ENCODE measurements at places on chromosomes 16 and 17. TPM values are rescaled to one million over a fixed set of nuclear protein-coding genes. Genes with fewer than 3 reads are reported as not detected.

The ZNF768 gene
- total RNA-seq = 5.8 TPM

The ZP2 gene
- total RNA-seq = not detected

The PLA2G10 gene
- not detected for total RNA-seq

The CSNK1D gene
- total RNA-seq = 182 TPM

The ATXN1L gene
- total RNA-seq = 29.6 TPM

The LGALS9B gene
- not detected for total RNA-seq

The DPEP3 gene
- 0.91 TPM for total RNA-seq

The CORO6 gene
- total RNA-seq = 2.2 TPM

The GOSR1 gene
- total RNA-seq = 64.5 TPM

The STUB1 gene
- 97.2 TPM for total RNA-seq

The CLDN7 gene
- total RNA-seq = 0.39 TPM

The SLC47A1 gene
- total RNA-seq = not detected

The SHISA9 gene
- not detected for total RNA-seq

The IL34 gene
- not detected for total RNA-seq

DNA sequence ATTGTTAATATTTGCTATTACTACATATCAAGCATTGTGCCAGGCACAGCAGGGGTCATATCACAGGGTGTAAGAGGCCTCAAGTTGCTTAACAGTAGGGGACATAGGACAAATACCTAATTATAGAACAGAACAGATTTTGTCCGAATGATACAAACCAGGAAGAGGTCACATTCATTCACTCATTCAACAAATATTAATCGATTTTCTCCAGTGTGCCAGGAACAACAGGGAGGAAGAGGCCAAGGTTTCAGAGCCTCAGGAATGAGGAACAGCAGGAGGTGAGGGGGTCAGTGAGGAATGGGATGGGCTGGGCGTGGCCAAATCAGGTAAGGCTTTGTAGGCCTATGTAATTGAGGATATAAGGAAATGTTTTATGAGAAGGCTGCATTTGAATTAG, 11.2 kb upstream of the CHST4 start:
- no peaks in the 10 kb centered on the region for H3K4me1 ChIP-seq
- H3K36me3 ChIP-seq = no peaks in the 10 kb centered on the region
- H3K27me3 ChIP-seq = no peaks in the 10 kb centered on the region

GRCh38 chr17:35341411-35341992, 31.9 kb downstream of the SLFN11 start:
- H3K4me3 ChIP-seq = no peak overlapping the region
- H3K4me1 ChIP-seq = peaks cover 36% of the 10 kb centered on the region
- no peaks in the 10 kb centered on the region for H3K36me3 ChIP-seq

DNA sequence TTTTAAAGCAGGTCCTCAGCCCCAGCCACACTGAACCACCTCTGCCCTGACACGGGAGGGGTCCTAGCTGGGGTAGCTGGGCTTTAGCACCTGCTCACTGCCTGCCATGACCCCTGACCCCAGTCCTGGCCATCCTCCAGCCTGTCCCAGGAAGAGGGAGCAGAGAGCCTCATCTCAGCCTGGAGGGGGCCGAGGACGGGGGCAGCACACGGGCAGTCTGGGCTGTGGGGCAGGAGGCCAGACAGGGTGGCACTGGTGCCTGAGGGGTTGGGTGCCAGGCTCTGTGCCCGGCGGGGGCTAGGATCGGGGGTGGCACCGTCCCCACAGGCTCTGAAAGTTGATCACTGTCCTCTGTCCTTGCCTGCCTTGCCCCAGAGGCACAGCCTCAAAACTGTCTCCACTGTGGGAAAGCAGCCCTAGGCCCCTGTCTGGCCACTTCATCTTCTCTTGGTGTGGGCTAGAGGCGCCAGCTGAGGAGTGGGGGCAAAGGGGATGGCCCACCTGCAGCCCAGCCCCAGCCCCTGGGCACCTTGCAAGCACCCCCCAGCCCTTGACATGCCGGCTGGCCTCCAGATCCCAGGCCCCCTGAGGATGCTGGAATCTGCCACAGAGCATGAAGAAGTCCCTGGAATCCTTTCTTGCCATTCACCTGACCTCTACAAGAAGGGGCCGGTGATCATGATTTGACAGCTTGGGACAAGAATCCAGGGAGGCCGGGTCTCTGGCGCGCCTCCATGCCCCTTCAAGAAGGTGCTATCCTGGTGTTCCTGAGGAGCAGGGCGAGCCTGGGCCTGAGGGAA, 15.7 kb downstream of the ENDOV start:
- H3K27ac ChIP-seq = no peak overlapping the region
- peaks cover 8% of the 10 kb centered on the region for H3K4me1 ChIP-seq
- H3K27me3 ChIP-seq = no peaks in the 10 kb centered on the region
- DNase-seq = no peak
- no peak overlapping the region for H3K4me3 ChIP-seq

DNA sequence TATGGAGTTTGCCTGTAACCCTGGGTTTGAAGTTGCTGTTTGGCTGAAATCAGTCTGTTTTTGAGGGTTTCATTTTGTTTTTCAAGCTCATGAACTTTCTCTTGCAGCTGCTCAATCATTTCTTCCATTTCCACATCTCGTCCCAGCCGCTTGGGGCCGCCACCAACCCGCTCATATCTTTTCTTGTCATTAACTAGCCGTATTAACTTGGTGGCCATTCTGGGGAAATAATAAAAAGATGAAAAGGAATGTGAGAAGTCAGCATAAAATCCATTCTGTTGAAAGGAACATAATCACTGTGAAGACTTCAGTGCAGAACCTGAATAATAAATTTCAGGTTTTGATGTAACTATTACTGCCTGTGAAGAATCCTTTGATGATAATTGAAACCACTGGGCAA, 11.5 kb downstream of the RPGRIP1L start:
- H3K27ac ChIP-seq = no peak overlapping the region
- no peak overlapping the region for H3K4me3 ChIP-seq
- no peaks in the 10 kb centered on the region for H3K27me3 ChIP-seq
- H3K36me3 ChIP-seq = no peaks in the 10 kb centered on the region
- no peak for DNase-seq
- no peaks in the 10 kb centered on the region for H3K4me1 ChIP-seq

DNA sequence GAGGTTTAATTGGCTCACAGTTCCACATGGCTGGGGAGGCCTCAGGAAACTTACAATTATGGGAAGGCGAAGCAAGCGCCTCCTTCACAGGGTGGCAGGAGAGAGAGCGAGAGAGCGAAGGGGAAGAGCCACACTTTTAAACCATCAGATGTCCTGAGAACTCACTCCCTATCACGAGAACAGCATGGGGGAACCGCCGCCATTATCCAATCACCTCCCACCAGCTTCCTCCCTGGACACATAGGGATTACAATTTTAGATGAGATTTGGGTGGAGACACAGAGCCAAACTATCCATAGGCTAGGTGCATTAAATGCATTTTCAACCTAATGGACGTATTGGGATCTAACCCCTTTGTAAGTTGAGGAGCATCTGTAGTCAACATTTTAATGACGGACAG, 4.9 kb upstream of the ANKRD40 start:
- H3K27ac ChIP-seq = no peak overlapping the region
- no peak overlapping the region for H3K4me3 ChIP-seq
- no peaks in the 10 kb centered on the region for H3K27me3 ChIP-seq
- H3K4me1 ChIP-seq = peaks cover 18% of the 10 kb centered on the region
- DNase-seq = no peak

DNA sequence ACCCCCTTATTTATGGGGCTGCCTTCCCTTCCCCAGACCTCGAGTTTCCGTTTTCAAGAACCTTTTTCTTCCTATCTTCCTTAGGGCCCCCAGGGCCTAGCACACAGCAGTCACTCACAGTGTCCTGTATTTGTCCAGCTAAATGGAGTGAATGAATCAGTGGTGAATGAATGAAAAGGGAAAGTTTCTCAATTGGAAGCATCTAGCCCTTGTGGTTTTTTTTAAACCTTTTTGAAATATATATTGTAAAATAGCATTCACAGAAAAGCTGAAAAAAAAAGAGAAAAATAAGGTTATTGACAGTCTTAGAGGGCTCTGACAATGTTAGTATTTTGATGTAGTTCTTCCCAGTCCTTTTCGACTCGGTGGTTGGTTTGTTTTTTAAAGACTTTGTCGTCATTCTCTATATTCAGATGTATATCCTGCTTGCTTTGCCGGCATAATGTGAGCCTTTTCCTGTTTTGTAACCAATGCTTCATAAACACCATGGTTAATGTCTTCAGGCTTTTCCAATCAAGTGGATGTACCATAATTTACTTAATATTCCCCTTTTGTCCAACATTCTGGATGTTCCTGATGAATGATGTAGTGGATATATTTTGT, 45.3 kb downstream of the RAI1 start:
- no peaks in the 10 kb centered on the region for H3K36me3 ChIP-seq
- no peak for DNase-seq
- no peak overlapping the region for H3K27ac ChIP-seq
- no peaks in the 10 kb centered on the region for H3K27me3 ChIP-seq
- H3K4me3 ChIP-seq = no peak overlapping the region

DNA sequence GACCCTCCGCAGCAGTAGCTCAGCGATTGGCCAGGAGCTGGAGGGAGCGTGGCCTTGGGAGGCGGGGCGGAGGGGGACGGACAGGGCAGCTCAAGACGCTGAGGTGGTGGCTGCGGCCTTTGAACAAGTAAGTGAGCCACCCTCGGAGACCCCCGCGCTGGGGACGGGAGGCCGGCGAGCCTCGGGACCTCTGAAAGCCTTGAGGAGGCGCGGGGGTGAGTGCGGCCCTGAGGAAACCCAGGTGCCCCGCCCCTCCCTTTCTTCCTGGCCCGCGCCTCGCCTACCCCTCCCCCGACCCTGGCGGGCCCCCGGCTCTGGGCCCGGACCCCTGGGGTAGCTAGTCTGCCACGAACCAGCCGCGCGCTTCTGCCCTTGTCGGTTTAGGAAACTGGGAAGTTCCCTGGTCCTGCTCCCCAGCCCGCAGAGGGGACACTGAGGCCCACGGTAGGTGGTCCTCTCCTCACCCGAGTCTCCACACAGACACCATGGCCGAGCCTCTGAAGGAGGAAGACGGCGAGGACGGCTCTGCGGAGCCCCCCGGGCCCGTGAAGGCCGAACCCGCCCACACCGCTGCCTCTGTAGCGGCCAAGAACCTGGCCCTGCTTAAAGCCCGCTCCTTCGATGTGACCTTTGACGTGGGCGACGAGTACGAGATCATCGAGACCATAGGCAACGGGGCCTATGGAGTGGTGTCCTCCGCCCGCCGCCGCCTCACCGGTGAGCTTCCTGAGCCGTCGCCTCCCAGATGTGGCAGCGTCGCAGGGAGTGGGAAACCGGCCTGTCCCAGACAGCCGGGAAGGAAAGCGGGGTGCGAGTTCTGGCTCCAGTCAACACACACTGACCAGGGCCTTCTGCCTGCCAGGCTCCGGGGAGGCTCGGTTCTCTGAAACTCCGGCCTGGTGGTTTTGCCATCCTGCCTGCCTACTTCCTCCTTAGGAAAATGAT, at the start of gene MAPK7:
TSS of gene MAPK7 (plus strand) at position 83 of the 945 bp plus-strand sequence. CDS start at position 486, 403 bp downstream.
- no peaks in the 10 kb centered on the region for H3K27me3 ChIP-seq
- DNase-seq = no peak
- H3K4me1 ChIP-seq = peaks cover 15% of the 10 kb centered on the region

- no peak for DNase-seq
- H3K27me3 ChIP-seq = no peaks in the 10 kb centered on the region
- no peak overlapping the region for H3K4me3 ChIP-seq
- H3K36me3 ChIP-seq = no peaks in the 10 kb centered on the region
- no peak overlapping the region for H3K27ac ChIP-seq
Measured at GRCh38 chr17:71422968-71423367, 697.9 kb upstream of the SOX9 start.

DNA sequence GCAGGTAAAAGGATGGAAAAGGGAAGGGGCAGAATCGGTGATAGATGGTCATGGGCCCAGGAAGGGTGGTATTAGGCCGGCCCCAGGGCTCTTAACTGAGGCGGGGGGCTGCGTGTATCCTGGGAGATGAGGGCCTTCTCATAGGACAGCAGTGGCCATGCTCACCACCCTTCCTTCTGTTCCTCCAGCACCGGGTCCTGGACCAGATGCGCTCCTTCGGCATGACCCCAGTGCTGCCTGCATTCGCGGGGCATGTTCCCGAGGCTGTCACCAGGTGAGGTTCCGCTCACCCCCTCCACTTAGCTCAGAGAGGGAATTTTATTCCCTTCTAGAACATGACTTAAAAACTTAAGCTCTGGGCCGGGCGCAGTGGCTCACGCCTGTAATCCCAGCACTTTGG, 2.4 kb downstream of the NAGLU start:
- H3K4me3 ChIP-seq = no peak overlapping the region
- no peak overlapping the region for H3K27ac ChIP-seq
- DNase-seq = no peak

DNA sequence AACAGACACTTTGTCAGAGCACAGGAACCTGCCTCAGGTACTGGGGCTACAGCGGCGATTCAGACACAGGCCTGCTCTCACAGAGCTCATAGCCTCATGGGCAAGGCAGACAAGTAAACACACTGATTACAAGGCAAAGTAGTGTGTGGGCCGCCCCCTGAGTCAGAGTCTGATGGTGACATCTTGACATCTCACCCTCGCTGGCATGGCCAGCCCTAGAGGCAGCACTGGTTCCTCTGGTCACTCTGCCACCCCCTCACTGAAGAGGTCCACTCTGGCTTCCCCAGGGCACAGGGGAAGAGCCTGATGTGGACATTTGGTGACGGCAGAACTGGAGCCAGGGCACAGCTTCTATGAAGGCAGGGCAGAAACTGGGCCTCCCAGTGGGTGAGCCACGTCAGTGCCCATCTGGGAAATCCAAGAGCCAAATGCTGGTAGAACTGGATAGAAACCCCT, 32.9 kb upstream of the TOB1 start:
- no peaks in the 10 kb centered on the region for H3K36me3 ChIP-seq
- DNase-seq = no peak
- H3K27me3 ChIP-seq = no peaks in the 10 kb centered on the region
- no peak overlapping the region for H3K27ac ChIP-seq
- H3K4me1 ChIP-seq = peaks cover 23% of the 10 kb centered on the region
- H3K4me3 ChIP-seq = no peak overlapping the region

- H3K27me3 ChIP-seq = no peaks in the 10 kb centered on the region
- no peak overlapping the region for H3K4me3 ChIP-seq
- H3K36me3 ChIP-seq = no peaks in the 10 kb centered on the region
Measured at GRCh38 chr17:75410141-75410540, 4.7 kb upstream of the GRB2 start.

- peak overlapping the region; percentile 95 for H3K27ac ChIP-seq
- DNase-seq = peak; percentile 85
- H3K27me3 ChIP-seq = no peaks in the 10 kb centered on the region
Measured at GRCh38 chr17:78779850-78780249, 2.2 kb downstream of the CYTH1 start.

- H3K27ac ChIP-seq = no peak overlapping the region
- H3K4me3 ChIP-seq = no peak overlapping the region
- no peaks in the 10 kb centered on the region for H3K4me1 ChIP-seq
- DNase-seq = no peak
- no peaks in the 10 kb centered on the region for H3K27me3 ChIP-seq
Measured at GRCh38 chr17:63173450-63173849, 207.4 kb downstream of the TANC2 start.

DNA sequence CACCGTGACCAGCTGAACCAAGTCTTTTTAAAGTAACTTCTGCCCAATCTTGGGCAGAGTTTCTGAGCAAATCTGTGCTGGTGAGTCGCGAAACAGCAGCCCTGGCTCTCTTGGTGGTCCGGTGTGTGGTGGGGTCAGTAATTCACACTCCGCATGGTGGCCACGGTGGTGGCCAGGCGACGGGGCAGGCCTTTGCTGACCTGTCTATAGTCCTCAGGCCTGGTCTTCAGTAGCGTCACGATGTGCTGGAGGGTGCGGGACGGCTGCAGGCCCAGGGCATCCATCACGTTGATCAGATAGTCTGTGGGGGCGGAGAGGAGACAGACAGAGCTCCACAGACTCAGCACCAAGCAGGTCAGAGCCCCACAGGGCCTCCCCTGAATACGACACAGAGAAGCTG, 64.2 kb downstream of the COG7 start:
- no peaks in the 10 kb centered on the region for H3K27me3 ChIP-seq
- no peaks in the 10 kb centered on the region for H3K4me1 ChIP-seq
- no peak for DNase-seq
- H3K27ac ChIP-seq = no peak overlapping the region

GRCh38 chr17:6322316-6322715, 112.6 kb downstream of the AIPL1 start:
- no peaks in the 10 kb centered on the region for H3K4me1 ChIP-seq
- H3K36me3 ChIP-seq = no peaks in the 10 kb centered on the region
